ENCODE measurements at places on chromosomes 5 and 9.

DNA sequence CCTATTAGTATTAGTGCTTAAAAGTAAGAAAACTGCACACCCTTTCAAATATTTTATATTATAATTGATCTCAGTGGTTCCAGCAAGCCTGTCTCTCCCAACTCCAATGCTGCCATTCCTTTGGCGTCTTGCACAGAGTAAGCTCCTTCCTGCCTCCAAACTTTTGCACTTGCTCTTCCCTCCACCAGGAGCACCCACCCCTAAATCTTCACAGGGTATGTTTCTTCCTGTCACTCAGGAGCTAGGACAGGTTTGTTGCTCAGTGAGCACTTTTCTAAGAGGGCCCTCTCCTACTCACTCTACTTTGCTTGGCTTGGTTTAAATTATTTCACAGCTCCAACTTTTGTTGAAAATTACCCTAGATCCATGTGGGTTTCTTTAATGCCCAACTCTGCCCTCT lies 189.1 kb upstream of the ADRA1B start:
- no peak for DNase-seq
- no peaks in the 10 kb centered on the region for H3K4me1 ChIP-seq
- peaks cover 18% of the 10 kb centered on the region for H3K27me3 ChIP-seq

GRCh38 chr5:1492757-1493156 lies 31.0 kb downstream of the LPCAT1 start:
- no peak for DNase-seq
- H3K27ac ChIP-seq = no peak overlapping the region
- H3K27me3 ChIP-seq = no peaks in the 10 kb centered on the region
- H3K4me1 ChIP-seq = peaks cover 14% of the 10 kb centered on the region

DNA sequence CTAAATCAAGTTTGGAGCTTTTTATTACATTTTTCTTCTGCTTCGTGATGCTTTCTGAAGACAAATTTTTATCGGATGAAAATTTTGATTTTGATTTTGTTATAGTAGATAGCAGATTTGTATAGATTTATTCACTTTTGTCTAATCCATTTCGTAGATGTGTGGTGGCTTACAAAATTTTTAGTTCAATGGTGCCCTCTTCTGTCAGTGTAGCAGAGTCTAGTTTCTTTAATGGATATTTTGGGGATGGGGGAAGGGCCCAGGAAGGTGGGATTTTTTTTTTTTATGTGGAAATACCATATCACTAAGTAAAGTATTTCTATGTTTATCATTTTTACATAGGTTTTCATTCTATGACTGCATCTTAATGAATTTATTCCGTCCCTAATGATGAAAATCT lies 259.9 kb upstream of the TARS1 start:
- no peaks in the 10 kb centered on the region for H3K36me3 ChIP-seq
- no peaks in the 10 kb centered on the region for H3K27me3 ChIP-seq
- no peak overlapping the region for H3K4me3 ChIP-seq

DNA sequence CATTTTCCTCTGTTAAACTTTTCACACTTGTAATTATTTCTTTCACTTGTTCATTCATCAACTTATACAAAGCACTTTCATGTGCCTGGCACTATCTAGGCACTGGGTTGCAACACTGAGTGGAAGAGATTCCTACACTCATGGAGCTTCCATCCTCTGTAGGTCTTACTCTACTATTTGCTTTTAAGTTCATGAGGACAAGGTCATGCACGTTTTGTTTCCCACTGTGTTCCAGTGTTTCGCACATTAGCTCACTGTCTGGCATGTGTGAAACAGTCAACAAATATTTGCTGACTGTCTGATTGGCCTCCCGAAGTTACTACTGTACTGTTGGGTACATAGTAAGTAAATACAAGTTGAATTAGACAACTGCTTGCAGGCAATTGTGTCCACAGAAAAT lies 87.9 kb upstream of the IFNK start:
- H3K27me3 ChIP-seq = no peaks in the 10 kb centered on the region
- H3K4me1 ChIP-seq = peaks cover 4% of the 10 kb centered on the region
- H3K4me3 ChIP-seq = no peak overlapping the region
- no peak overlapping the region for H3K27ac ChIP-seq

DNA sequence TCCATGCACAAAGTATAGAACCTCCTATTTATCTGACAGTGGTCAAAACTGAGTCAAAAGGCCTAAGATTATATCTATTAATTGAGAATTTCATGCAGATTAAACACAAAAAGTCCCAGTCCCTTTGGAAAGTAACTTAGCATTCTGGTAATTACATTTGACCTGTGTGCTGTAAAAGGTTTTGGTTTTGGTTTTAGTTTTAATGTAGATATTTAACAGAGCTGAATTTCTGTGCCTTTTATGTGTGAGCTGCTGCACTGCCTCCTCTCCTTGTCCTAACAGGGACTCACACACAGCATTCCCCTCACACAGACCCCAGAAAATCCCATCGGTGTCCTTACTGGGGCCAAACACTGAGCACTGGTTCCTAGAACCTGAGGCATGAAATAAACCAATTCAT lies 31.0 kb upstream of the FSD1L start:
- no peak overlapping the region for H3K4me3 ChIP-seq
- H3K27me3 ChIP-seq = peaks cover 29% of the 10 kb centered on the region
- DNase-seq = no peak

DNA sequence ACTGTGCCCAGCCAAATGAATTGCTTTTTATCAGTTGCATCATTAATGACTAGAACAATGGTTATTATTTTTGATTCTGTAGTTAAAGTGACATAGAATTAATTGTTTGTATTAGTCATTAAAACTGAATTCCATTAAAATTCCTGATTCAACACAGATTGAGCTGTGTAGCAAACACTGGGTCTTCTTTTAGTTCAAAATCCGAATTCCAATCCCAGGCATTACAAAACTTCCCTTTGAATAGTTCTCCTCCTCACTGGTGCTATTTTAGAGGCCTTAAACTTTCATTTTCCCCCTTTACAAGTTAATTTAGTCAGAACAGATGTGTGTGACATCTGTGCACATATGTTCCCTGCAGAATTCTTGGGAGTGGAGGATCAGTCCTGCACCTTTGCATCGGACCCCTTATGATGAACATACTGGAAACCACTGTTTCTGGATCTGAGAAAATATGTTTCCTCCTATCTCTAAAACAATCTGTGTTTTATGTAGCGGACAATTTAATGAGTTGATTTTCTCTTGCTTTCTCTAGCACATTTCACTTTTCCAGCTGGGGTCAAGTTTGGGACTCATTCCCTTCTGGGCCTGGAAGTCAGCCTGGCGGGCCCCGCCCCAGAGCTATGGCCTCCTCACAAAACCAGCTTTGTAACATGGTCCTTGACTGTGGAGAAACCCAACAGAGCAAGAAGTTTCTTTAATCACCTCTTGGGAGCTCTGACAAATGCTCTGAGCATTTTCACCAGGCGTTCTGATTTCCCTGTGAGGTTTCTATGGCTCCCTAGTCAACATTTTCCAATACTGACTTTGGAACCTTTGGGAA lies 87.9 kb upstream of the MAMDC2 start:
- DNase-seq = no peak
- no peaks in the 10 kb centered on the region for H3K4me1 ChIP-seq
- no peaks in the 10 kb centered on the region for H3K36me3 ChIP-seq
- no peak overlapping the region for H3K27ac ChIP-seq

GRCh38 chr9:133759146-133759900 lies 21.2 kb upstream of the SARDH start:
- H3K4me3 ChIP-seq = no peak overlapping the region
- H3K27ac ChIP-seq = no peak overlapping the region
- DNase-seq = no peak
- H3K27me3 ChIP-seq = no peaks in the 10 kb centered on the region

DNA sequence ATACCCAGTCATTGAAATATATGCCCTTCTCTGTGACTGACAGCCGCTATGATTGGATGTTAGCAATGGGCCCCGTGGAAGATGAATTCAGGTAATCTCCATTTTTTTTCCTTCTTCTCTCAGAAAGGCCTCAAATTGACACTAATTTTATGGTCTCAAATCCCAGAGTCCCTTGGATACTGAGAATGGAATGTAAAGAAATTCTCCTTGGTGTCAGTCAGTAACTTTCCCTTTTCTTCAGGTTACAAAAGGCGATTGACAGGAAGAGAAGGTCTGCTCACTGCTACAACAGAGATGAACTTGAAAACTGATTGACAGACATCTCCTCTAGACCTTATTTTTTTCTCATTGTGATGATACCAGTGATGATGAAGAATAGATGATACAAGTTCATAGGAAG lies 748.3 kb downstream of the MAT2B start:
- H3K4me1 ChIP-seq = no peaks in the 10 kb centered on the region
- no peaks in the 10 kb centered on the region for H3K36me3 ChIP-seq
- no peaks in the 10 kb centered on the region for H3K27me3 ChIP-seq

DNA sequence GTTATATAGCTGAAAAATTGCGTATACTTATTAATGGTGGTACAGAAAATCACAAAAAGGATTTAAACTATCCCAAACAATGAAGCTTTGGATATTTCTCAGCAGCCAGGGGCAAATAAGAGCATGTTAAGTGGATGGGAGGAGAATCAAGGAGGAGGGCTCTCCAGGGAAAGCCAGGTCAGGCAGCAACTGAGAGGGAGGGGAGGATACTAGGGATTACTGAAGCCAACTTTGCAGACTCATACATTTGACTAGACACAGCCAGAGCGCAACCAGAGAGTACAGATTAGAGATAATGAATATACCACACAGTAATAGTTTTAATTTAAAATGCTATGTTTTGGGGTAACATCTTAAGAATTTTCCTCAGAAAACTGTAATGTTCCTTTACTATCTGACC lies 360.2 kb downstream of the HCN1 start:
- DNase-seq = no peak
- no peak overlapping the region for H3K27ac ChIP-seq
- H3K36me3 ChIP-seq = no peaks in the 10 kb centered on the region
- no peak overlapping the region for H3K4me3 ChIP-seq

- no peak for DNase-seq
- no peaks in the 10 kb centered on the region for H3K36me3 ChIP-seq
- no peak overlapping the region for H3K27ac ChIP-seq
- H3K4me3 ChIP-seq = no peak overlapping the region
- H3K27me3 ChIP-seq = no peaks in the 10 kb centered on the region
Measured at GRCh38 chr9:12503606-12504122, 189.5 kb upstream of the TYRP1 start.

- H3K4me1 ChIP-seq = no peaks in the 10 kb centered on the region
- H3K36me3 ChIP-seq = no peaks in the 10 kb centered on the region
- no peak overlapping the region for H3K4me3 ChIP-seq
- peaks cover 6% of the 10 kb centered on the region for H3K27me3 ChIP-seq
Measured at GRCh38 chr5:38515646-38516045, 40.8 kb downstream of the LIFR start.

DNA sequence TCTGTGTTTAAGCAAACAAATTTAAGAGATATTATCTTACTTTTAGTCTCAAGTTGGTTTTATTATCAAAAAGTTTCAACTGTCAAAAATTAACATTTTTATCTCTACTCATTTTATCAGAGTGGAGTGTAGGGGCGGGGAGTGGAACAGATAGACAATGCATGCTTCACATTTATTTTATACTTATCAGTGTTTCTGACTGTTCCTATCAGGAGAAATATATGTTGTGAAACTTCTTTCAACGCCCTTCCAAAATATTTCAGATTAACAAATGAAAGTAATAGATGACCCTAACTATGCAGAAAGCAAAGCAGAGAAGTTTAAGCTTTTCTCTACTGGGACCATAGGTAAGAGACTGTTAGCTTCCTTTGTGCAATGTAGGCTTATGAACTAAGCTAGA lies 44.9 kb upstream of the MAST4 start:
- H3K27me3 ChIP-seq = no peaks in the 10 kb centered on the region
- H3K4me1 ChIP-seq = peaks cover 5% of the 10 kb centered on the region
- H3K27ac ChIP-seq = no peak overlapping the region

DNA sequence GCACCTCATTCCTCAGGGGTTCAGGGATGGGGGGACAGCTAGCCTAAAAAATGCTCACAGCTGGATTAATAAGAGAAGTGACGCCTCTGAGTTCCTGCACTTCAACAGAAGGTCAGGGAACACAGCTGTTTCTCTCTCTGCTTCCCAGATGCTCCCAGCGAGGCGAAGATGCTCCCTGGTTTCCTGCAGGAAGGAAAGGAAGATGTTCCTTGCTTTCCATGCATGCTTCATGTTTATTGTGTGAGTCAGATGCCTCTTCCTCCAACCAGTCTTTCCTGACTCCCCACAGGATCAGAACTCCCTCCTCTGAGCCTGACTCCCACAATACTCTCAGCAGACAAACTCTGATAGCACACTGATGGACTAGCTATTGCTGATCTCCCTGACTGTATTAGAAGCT lies 71.9 kb downstream of the MFAP3 start:
- no peaks in the 10 kb centered on the region for H3K36me3 ChIP-seq
- H3K4me1 ChIP-seq = peaks cover 9% of the 10 kb centered on the region
- H3K4me3 ChIP-seq = no peak overlapping the region
- no peak for DNase-seq

- H3K27ac ChIP-seq = no peak overlapping the region
Measured at GRCh38 chr5:137032929-137033328, 466.2 kb downstream of the SPOCK1 start.

GRCh38 chr5:145936401-145937131 lies at the start of gene SH3RF2:
SH3RF2 (plus strand) TSS chr5:145936578; CDS start chr5:145937929, 1,351 bp downstream.
- peak; percentile 57 for DNase-seq
- H3K27ac ChIP-seq = peak within 1 kb of the TSS; percentile 39
- peak within 1 kb of the TSS; percentile 85 for H3K4me3 ChIP-seq
- peaks cover 42% of the 10 kb centered on the region for H3K27me3 ChIP-seq
- H3K4me1 ChIP-seq = peaks cover 53% of the 10 kb centered on the region

DNA sequence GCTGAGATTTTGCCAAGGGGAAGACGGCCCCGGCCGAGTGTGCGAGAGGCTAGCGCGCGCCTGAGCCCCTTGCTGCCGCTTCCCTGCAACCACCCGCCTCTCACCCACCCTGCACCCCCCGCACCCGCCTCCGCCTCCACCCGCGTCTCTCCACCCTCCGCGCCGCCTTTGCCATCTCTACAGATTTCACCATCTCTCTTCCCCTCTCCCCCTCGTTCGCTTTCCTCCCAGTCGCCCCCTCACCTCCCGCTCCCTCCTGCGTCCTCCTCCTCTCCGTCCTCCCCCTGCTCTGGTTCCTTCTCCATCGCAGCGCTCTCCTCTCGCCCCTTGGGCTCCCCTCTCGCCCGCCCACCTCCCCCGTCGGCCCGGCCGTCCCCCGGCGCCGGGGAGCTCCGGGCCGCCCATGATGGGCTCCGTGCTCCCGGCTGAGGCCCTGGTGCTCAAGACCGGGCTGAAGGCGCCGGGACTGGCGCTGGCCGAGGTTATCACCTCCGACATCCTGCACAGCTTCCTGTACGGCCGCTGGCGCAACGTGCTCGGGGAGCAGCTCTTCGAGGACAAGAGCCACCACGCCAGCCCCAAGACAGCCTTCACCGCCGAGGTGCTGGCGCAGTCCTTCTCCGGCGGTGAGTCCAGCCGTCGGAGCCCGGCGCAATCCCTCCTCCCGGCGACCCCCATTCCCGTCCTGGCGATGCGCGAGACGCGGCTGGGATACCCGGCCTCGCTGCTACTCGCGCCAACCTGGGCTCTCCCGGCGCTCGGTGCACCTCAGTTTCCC lies at the start of gene PRDM12:
PRDM12 (plus strand) TSS at position 344 of the 778 bp plus-strand sequence; CDS start at position 404, 60 bp downstream.
- H3K27me3 ChIP-seq = peaks cover 60% of the 10 kb centered on the region
- H3K4me1 ChIP-seq = no peaks in the 10 kb centered on the region
- peak within 1 kb of the TSS; percentile 63 for H3K27ac ChIP-seq
- DNase-seq = no peak
- H3K36me3 ChIP-seq = no peaks in the 10 kb centered on the region

Data from T-helper 2 cell treated with Interferon-gamma antibody and Interleukin-4, amounts not matched to agents 5 μg/mL and 100 μg/mL, for 36 hours (primary cell).